ENCODE measurements at places on chromosomes 7 and 10.

GRCh38 chr7:12712236-12712635, 24.8 kb downstream of the ARL4A start:
- no peak for DNase-seq

DNA sequence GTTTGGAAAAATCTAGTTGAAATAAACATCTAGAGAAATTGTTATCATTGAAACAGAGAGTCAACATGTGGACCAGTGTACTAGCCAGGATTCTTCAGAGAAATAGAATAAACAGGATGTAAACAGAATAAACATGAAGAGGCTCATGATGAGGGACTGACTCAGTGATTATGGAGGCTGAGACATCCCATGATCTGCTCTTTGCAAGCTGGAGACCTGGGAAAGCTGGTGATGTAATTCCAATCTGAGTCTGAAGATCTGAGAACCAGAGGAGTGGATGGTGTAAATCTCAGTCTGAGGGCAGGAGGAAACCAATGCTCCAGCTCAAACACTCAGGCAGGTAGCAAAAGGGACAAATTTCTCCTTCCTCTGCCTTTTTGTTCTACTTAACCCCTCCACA, 62.9 kb upstream of the FAM180A start:
- DNase-seq, result no peak

DNA sequence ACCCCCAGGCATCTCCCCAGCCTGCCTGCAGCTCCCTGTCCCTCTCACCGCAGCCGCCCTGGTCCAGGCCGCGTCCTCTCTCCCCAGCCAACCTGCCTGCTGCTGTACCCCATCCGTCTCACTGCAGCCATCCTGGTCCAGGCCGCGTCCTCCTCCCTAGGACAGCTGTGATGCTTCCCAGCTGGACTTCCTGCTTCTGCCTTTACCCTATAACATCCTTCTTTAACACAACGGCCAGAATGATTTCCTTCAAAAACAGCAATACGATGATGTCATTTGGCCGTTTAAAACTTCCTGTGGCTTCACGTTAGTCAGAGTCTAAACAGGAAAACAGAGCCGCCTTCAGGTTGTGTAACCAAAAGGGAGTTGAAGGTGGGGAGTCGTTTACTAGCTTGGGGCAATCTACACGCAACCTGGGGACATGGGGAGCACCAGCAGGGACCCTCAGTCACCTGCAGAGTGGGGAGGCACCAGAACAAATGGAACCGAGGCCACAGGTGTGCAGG, 32.2 kb upstream of the ZFAND2A start:
- DNase-seq, result no peak

DNA sequence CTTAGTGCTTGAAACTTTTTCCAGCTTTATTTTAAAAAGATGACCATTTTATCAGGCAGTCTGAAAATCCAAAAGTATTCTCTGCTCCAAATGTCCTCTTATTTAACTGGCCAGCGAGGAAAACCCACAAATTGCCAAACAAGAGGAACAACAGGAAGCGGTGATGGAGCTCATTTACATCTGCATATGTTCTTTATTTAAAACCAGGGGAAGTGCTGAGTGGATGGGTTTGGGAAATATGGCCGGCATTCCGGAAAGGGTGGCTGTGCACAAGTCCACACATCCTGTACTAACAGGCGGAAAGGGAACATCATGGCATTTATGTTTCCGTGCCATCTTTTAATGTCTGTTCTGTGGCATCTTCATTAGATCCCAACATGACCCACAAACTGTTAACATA, 974.5 kb downstream of the LRMDA start:
- DNase-seq, result no peak

DNA sequence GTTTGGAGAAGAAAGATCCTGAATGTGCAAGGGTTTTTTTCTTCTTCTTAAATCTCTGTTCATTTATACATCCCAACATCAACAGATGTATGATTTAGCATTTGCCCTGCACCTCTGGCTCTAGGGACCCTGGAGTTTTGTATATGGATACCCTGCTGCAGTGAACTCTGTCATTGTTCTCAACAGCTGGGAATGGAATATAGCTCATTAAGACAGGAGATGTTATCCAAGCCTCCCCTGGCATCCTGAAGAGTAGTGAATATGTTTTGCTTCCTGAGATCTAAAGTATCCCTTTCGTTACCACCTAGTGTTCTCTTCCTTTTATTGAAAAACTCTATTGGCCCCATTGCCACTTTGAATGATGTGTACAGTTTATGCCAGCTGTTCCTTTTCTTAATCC, 275.9 kb downstream of the EXOC4 start:
- DNase-seq, result no peak

DNA sequence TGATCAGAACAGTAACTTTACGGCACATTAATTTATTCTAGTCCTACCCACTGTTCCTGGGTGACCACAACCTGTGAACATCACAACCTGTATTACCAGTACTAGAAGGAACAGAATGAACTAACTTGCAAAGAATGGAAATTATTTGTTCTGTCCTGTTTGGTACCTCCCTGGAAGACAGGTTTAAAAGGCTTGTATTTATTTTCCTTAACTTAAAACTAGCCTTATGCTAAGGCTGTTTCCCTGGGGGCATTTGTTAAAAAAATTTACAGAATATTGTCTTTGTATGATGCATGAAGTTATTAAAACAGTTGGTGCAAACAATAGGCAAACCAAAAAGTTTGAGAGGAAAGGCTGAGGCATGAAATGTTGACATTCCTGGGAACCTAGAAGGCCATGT, 132.7 kb downstream of the DNAJC1 start:
- no peak for DNase-seq

GRCh38 chr10:3099291-3100092, 32.1 kb downstream of the PFKP start:
- DNase-seq, result no peak

GRCh38 chr7:8119262-8119661, 142.7 kb downstream of the ICA1 start:
- DNase-seq, result no peak

DNA sequence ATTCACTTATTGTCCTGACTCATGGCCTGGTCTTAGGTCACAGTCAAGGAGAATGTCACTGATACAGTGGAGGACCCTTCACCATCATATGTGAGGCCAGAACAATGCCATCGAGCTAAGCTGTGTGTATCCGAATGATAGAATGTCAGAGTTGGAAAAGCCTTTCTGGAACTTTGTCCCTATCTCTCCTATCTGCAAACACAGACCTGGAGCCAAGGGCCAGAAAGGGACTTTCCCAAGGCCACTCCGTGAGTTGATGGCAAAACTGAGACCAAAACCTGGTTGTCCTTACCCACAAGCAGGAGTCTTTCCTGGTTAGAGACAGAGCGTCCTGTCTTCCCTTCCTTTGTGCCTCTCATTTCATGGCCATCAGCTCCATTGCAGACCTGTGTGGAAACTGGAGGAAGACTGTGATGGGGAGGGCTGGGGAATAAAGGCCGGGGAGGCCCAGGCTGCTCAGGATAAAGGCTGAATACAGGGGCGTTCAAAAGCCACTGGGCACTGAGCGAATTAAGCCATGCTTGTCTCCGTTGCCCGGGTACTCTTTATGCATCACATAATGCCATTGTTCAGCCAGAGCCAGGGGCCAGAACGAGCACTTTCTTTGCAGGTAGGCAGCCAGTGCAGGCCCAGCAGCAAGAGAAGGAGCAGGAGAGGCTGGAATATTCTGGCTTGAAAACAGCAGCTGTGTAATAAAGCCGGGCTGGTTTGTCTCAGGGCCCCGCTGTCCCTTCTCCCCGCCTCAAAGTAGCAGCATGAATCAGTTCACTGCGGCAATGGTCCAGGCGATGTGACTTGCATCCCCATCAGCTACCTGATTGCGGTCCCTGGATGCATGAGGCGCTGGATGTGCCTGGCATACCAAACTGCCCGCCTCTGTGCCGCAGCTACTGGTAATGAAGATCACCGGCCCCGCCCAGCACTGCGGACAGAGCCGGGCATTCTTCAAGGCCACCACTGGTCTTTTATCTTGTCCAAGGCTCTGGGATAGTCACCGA, 143.0 kb downstream of the RPS24 start:
- peak; percentile 77 for DNase-seq

DNA sequence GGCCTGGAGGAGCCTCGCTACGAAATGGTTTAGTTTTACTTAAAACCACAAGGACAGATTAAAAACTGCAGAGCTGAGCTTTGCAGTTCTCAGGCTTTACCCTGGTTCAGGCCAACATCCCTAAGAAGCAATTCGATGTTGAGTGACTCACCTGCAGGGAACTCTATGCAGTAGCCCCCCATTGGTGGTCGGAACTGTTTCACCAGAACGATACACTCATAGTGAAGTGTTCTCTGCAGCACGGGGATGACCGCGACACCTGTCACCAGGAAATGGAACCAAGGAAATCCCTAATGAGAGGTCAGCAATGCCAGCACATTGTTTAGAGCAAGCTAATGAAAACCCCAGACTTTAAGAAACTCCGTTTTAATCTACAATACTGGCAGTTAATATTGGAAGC, 18.0 kb downstream of the NUDT5 start:
- no peak for DNase-seq

GRCh38 chr10:50324046-50324445, 72.7 kb upstream of the ASAH2 start:
- no peak for DNase-seq

- DNase-seq, result no peak
Observed at GRCh38 chr7:116517626-116518025, 7.2 kb upstream of the CAV1 start.

GRCh38 chr10:102614888-102615287, 29.4 kb upstream of the TRIM8 start:
- DNase-seq, result no peak
